ENCODE measurements at places on chromosomes 6 and 20.

GRCh38 chr6:77298283-77298682 lies 165.0 kb downstream of the HTR1B start:
- no peak for DNase-seq

- no peak for DNase-seq
These were observed 56.8 kb downstream of the PRDM1 start for GRCh38 chr6:106142876-106143431.

DNA sequence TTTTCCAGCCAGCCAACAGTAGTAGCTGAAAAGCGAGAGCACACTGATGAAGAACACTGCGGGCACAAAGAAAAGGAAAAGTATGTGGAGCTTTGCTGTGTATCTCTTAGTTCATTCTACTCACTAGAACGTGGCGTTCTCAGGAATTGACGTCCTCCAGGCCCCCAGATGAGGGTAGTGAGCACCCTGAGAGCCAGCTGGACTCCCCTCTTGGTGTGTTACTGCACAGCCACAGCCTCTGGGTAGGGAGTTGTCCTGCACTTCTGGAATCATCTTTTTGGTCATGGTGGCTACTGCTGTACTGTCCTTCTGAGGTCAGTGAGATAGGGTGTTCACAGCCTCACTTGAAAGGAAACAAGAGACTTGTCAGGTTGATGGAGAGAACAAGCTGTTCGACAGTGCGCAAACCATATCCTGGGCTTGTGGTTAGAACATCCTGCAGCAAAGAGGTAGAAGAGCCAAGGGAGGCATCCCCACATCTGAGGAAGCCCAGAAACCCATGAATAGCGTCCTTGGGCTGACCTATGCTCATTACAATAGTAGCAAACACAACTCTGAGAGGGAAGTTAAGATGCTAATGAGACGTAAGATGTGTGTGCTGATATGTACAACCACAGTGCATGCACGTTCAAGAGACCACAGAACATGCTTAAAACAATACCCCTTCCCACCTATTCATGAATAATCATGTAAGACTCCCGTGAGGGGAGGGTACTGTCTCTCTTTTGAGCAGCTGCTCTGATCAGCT lies 14.6 kb upstream of the HLA-F start:
- DNase-seq: peak; percentile 70

DNA sequence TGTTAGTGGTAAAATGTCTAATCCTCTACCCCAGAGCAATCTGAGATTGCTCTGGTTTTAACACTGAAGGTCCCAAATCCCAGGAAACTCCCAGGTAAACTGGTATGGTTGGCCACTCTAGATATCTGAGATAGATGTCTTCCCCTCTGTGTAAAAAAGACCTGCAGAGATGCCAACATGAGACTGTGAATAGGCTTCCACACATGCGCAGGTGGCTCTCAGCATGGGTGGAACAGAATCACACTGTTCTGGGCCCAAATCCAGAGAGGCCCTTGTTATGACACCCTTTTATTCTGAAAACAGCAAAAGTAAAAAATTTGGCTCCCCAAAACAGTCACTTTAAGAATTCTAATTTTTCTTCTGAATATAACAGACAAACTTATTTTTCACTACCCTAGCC lies 88.7 kb upstream of the BMP5 start:
- DNase-seq: no peak

DNA sequence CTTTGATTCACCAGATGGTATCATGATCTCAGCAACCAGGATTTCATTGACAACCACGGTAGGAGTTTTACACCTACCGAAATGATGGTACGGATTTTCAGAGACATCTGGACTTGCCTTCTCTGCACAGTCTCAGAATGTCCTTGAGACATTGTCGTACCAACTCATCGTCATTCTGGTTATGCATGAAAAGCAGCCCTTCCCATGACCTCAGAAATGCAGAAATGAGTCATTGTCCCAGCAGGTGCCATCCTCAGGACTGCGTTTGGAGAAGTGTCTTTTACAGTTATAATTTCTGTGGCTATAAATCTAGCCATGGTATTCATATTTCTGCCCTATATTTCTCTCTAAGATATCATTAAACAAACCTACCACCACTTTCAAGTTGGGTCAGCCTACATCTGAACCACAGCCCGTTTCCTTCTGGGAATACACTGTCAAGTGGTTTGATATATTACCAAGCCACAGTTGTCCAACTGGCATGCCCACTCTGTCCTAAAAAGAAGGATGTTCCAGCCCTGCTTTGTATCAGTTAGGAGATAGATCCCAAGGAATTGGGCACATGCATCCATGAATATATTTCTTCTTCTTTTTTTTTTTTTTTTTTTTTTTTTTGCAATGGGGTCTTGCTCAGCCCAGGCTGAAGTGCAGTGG lies 7.5 kb upstream of the BFSP1 start:
- no peak for DNase-seq

Data from effector CD4-positive, alpha-beta T cell (primary cell).